ENCODE measurements at places on chromosomes 13 and 19. TPM values are rescaled to one million over a fixed set of nuclear protein-coding genes. Genes with fewer than 3 reads are reported as not detected.

The TLE6 gene
- total RNA-seq: 6.3 TPM

DNA sequence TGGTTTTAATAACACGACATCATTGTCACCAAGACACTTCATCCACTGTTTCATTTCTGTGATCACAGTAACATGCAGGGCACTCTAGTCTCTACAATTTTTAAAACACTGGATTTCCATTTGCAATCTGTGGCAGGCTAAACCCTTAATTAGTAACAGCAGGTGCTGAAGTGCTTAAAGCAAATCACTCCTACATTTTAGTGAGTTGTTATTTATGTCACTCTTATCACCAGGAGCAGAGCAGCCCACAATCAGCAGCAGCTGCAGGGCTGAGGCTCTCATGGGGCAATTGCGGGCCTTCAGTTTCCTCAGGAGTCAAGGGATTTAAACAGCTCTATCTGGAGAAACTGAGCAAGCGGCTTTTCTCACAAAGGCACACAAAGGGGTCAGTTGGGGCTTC is 1.6 kb downstream of the SOHLH2 start:
- no peak for DNase-seq

DNA sequence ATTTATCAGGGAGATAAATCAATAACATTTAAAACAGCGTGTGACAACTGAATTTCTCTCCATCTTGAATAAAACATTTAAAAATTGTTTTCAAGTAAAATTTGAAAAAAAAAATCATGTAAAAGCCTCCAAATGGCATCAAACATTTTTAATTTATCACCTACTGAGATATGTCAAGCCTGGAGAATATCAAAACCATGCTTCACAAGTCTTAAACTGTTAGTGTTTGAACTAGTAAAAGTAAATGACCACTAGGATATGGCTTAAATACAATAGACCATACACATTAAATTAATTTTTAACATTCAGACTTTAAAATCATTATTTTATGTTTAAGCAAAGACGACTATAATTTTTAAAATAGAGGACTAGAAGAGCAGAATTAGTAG is 281.9 kb downstream of the DCLK1 start:
- DNase-seq: no peak

DNA sequence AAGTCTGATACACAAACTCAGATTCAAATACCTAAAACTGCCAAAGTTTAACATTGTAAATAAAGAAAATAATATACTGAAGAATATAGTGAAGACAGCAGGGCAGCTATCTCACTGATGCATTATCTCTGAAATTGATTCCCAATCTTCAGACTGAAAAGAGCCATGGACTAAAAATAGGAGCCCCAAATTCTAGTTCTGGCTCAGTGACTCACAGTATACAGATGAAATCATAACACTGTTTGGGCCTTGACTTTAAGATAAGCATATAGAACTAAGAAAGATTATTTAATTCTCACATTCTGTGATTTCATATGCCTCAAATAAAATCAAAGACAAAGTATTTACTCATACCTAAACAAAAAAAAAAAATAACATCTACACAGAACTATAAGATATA is 53.9 kb downstream of the RBM26 start:
- DNase-seq: no peak

GRCh38 chr13:78100486-78100885 is 181.9 kb upstream of the EDNRB start:
- DNase-seq: no peak

The ZNF649 gene
- total RNA-seq: 9.1 TPM

DNA sequence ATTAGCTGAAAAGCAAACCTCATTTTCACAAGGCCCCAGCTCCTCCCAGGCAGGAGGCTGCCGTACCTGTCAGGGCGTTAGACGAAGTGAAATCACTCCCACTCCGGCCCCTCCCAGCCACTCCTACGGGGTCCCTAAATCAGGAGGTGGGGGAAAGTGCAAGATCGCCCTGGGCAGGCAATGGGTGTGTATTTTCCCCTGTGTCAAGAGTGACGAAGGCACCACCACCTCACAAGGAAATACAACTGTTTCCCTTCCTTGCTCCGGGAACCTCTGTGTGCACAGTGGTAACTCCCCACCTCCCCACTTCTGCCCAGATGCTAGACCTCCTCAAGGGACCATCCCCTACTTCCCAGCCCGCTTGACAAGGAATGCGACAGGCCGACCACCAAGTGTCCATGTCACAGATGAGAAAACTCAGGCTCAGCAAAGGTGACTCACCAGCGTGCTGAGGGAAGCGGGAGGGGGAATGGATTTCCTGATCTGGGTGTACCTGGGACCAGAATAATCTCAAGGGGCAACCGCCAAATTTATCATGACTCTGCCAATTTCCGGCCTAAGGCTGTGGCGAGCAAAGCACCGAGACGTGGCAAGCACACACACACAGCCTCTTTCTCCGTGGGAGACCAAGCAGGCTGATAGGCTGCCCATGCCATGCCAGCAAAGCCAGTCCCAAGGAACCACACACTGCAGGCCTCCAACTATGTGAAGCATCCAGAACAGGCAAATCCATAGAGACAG is 7.3 kb downstream of the PPP6R1 start:
- DNase-seq: no peak

GRCh38 chr13:88022431-88023208 is 351.4 kb downstream of the SLITRK5 start:
- no peak for DNase-seq

DNA sequence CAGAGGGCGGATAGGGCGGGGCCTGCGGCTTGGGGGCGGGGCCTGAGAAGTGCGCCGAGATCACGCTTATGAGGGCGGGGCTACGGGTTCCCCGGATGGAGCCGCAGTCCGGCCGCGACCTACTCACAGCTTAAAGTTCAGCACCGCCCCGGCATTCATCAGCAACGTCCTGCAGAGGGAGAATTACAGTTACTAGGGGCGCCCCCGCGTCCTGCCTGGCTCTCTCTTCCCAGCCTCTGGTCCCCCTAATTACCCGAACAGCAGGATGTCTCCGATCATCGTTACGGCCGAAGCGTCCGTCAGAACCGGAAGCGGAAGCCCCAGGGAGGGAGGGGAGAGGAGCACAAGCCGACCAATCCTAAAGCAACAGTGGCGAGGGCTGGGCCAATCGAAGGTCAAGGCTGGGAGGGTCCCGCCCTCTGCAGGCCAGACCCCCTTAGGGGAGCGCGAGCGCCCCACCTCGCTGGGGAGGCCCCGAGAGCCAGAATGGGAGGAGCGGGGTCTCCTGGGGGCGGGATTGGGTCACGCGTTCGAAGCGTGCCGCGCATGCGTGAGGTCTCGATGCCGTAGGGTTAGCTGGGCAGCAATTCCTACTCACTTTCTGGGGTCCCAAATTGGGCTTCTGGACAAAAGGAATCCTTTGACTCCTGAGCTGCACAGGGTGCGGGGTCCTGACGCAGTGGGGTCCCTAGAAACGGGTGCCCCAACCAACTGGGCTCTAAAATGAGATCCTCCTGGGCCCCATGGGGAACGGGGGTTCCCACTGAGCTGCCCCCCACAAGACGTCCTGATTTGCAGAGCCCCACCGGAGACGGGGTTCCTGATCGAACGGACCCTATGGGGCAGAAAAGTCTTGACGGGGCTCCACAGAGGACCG is at the start of gene SMIM7:
SMIM7 (minus strand) TSS at position 313 of the 877 bp plus-strand sequence; CDS start at position 279, 34 bp downstream.
- peak; percentile 99 for DNase-seq

DNA sequence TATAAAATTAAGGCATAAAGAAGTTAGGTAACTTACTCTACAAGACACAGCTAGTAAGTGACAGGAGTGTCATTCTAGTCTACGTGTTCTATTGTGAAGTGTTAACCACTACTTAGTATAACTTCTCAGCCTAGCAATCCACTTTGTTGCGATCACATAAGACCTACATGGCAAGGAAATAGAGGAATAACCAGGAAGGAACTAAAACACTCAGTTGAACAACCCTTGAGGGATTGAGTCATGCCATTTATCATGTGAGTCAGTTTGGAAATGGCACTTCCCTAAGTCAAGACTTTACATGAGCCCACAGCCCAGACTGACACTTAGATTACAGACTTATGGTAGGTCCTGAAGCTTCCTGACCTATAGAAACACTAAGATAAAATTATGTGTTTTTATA is 279.5 kb upstream of the PCDH20 start:
- DNase-seq: no peak

- DNase-seq: peak; percentile 77
These were observed 1.5 kb upstream of the FTL start for GRCh38 chr19:48963371-48964204.

DNA sequence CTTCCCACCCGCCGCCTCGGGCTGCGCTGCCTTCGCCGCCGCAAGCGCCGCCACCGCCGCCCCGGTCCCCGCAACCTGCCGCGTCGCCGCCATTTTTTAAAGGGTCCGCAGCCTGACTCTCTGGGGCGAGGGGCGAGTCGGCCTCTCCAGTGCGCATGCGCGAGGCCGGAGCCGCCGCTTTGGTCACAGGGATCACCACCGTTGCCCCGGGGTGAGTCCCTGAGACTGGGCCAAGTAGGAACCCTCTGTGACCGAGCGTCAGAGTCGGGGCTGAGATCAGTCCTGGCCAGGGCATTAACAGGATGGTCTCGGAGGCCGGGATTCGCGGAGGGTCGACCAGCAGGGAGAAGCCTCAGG is 42.6 kb downstream of the ZNF146 start:
- peak; percentile 37 for DNase-seq

GRCh38 chr19:40243181-40243580 is 16.7 kb upstream of the CCNP start:
- DNase-seq: no peak

- no peak for DNase-seq
These were observed 11.5 kb upstream of the CAPNS1 start for GRCh38 chr19:36128392-36128736.

The IL4I1 gene
- 3.6 TPM for total RNA-seq

DNA sequence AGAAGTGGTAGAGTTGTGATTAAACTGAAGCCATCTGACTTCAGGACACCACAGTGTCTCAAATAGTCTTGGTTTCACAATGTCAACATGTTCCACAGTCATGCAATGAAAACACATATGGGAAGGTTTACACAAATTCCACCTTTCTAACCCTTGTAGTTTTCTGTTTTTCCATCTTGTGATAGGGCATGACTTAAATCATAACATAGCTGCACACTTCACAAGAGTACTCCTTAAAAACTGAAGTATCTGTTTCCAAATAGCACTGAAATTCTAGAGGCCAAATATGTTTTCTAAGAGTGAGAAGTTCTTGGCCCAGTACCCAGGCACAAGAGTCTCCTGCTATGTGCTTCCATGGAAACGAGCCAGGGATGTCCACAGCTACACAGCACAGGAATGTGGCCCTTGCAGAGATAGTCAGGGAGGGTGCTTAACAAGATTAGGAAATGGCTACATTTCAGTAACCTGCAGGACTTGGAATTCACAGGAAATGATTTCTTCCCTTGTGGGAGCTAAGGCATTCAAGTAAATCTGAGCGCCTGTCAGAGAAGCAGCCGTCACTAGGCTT is 269.1 kb downstream of the NDFIP2 start:
- peak; percentile 69 for DNase-seq

- DNase-seq: peak; percentile 27
These were observed 8.1 kb upstream of the ERICH6B start for GRCh38 chr13:45623516-45624090.

Measured in lung (tissue), 17 donors.